Fibroblast of the conjunctiva (primary cell): ENCODE measurements at places on chromosomes 7 and 10.
A peak's percentile ranks its signal among the peaks of the same experiment; 100 is the strongest.

DNA sequence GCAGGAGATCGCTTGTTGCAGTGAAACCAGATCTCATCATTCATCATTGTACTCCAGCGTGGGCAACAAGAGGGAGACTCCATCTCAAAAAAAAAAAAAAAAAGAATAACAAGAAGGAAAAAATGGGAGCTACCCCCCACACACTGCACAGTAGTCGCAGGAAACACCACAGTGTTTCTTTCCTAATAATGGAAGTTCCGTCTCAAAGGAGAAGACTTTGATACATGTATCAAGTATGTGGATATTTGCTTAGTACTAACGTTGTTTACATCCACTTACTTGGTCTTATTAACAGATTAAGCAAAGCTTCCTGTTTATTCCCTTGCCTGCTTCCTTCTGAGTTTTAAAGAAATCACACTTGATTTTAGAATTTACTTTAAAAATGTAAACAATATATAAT lies 22.2 kb downstream of the YAE1 start:
- no peak for DNase-seq

- DNase-seq: no peak
Measured at GRCh38 chr7:155392726-155393570, 65.0 kb upstream of the EN2 start.

GRCh38 chr7:127594490-127594889 lies 954 bp downstream of the FSCN3 start:
- no peak for DNase-seq

DNA sequence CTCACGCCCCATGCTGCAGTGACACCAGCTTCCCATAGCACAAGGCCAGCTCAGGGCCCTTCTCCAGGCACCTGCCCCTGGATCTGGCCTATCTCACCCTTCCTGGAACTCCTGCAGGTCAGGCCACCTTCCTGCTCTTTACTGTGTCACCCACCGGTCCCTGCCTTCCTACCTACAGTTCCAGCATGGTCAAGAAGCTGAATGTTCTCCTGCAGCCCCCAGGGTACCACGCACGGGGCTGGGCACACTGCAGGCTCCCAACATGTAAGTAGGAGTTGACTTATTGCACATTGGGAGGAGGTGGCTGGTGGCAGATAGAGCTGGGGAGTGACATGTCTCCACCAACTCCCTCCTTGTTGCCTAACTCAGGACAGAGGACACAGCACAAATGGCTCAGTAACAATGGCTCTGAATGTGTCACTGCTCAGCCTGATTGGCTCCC lies 14.5 kb downstream of the ITPRIP start:
- DNase-seq: no peak

GRCh38 chr7:155020996-155021395 lies 18.1 kb upstream of the PAXIP1 start:
- DNase-seq: no peak

DNA sequence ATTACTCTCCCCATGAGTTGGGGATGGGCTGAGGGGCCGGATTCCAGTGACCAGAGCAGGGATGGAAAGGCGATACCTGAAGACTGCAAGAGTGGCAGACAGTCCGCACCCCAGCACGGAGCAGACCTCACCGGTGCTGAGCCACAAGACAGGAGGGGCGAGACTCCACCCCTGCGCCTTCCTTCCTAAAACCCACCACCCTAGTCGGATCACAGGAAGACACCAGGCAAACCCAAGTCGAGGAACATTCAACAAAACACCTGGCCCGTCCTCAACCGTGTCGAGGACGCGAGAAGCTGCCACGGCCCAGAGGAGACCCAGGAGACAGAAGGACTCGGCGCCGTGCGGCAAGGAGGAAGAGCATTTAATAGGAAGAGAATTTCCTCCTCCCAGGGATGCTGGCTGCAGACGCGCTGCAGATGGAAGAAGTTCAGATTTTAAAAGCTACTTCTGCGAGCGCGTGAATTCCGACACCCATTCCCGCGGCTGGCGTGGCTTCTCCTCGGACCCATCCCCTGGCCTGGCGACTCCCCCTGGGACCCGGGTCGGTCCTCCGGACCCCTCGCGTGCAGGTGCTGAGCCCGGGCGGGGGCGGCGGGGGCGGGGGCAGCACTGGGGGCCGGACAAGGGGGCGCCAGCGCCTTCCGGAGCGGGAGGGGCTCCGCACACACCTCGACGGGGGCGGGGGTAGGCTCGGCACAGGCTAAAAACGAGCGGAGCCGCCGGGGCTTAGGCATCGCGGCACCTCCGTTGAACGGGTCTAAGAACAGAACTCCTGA lies 563 bp upstream of the UTF1 start:
- DNase-seq: no peak

DNA sequence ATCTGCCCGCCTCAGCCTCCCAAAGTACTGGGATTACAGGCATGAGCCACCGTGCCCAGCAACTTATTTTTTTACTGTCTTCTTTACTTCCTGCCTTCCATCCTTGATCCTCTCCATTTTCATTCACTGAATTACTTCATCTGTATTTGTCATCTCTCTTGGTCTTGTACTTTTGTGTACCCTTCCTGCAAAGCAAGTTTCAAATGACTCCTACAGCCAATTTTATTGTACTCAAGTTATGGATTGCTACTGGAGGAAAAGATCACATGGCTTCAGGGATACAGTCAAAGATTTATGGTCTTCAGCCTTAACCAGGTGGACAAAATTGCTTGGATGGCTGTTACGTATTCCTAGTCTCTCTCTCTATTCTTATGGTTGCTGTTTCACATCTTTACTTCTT lies 22.6 kb downstream of the SEPTIN7 start:
- no peak for DNase-seq

- no peak for DNase-seq
Measured at GRCh38 chr10:100881556-100882213, 31.1 kb upstream of the SLF2 start.

DNA sequence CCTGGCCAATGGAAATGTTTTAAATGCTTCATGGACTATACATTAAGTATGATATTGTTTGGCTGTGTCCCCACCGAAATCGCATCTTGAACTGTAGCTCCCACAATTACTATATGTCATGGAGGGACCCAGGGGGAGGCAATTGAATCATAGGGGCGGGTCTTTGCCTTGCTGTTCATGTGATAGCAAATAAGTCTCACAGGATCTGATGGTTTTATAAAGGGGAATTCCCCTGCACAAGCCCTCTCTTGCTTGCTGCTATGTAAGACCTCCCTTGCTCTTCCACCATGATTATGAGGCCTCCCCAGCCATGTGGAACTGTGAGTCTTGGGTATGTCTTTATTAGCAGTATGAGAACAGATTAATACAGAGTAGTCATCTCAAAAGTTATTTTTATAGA lies 32.4 kb upstream of the GRB10 start:
- no peak for DNase-seq

DNA sequence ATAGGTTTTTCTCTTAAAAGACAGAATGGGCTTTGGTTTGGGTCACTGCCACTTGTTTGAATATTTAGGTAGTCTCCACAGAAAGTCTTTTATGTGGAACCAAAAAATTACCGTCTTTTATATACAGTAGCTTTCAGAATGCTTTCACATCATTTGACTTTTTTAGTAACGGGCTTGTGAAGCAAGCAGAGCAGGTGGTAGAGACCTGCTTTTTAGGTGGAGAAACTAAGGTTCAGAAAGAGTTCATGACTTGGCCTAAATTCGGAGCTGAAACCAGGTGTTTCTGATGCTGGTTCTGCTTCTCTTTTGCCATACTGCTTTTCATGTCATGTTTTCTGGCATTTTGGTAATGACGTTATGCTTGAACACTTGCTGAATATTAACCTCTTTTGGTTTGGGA lies 36.3 kb downstream of the GARS1 start:
- no peak for DNase-seq

DNA sequence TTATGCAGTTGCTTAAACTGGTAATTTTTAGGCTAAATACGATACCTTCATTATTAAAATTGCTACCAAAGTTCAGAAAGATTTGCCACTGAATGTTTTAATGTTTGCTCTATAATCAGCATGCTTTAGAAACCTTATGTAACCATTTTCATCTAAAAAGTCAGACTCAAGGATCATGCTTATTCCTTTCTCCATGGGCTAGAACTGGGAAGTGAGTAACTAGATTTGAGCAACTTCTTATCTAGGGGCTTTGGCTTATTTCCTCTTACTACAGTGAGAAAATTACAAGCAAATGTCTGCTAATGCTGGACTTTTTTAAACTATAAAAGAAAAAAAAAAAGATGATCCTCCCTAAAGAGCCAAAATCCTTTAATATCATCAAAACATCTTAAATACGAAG lies 215.9 kb downstream of the CRPPA start:
- DNase-seq: no peak

- peak; percentile 22 for DNase-seq
Measured at GRCh38 chr7:20440472-20441105, 109.9 kb downstream of the ITGB8 start.

GRCh38 chr7:53744403-53744760 lies 708.9 kb downstream of the POM121L12 start:
- no peak for DNase-seq

DNA sequence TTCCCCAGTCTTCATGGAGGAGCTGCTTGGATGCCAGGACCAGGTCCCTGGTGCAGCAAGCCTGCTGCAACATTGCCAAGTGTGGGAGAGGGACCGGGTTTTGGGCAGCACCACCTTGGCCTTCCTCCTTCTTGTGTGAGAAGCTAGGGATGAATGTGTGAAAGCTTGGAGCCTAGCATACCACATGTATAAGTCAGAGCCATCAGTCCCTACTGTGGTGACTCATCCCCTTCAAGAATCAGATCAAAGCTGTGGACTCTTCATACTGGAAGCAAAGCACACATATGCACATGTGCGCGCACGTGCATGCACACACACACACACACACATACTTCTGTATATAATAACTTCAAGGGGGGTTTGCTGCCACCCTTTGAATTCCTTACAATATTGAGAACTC lies 527.8 kb downstream of the LRMDA start:
- DNase-seq: peak; percentile 39

DNA sequence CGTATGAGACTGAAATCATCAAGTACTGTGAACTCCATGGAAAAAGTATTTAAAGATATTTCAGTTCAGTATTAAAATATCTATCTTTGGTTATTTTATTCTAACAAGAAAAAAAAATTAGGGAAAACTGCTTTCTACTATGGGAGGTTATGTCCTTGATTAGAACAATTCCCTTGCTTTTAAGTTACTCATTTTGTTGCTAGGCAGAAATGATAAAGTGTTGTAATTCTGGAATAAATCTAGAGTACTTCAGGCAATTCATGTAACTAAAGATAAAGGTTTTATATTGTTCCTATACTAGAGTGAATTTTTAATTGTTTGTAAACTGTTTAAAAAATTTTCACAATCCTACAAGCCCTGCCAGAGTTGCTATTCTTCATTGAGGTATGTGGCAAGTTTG lies 92.0 kb downstream of the BBS9 start:
- DNase-seq: no peak

DNA sequence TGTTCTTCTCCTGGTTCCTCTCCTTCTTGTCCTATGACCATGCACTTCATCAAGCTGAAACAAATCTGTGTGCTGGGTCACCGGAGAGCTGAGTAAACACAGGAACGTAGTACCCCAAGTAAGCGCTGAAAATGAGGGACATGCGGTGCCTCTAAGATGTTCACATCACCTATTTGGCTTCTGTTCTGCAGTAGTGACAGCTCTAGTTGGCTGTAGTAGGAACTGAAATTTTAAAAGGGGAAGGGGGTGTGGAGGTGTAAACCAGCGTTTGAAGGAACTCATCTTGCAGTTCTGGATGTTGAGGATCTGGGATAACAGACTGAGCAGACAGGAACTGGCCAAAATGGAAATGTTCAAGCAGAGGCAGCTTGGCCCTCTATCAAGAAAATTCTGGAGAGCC lies 85.2 kb downstream of the WNT2 start:
- no peak for DNase-seq

GRCh38 chr10:102460836-102461186 lies 9.5 kb upstream of the C10orf95 start:
- no peak for DNase-seq

DNA sequence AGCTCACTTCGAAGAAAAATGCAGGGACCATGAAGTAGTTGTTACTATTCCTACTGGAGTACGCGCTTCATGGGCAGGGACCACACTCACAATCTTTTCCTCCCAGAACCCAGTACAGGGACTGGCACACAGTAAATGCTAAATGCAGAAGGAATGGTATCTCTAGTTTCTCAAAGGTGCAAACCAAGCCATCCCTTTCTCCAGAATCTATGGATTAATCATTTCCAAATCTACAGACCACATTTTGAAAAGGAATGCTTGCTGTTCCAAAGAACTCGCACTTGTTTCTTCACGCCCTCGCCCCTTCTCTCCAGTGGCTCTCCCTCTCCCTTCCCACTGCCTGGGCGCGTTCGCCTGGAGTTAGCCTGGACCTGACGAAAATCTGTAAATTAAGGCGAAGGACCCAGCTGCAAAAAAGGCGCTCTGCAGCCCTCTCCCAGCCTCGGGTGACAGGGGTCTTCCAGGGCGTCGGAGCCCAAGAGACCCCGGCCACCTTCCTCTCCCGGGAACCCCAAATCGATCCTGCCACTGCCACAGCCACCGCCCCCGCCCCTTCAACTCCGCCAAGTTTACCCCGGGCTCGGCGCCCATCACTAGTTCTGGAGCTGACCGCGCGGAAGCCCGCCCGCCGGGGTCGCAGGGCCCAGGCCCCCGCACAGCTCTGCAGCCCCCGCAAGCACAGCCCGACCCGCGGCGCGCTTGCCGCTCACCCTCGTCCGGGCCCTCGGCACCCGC lies 527 bp downstream of the PDIA4 start:
- no peak for DNase-seq

DNA sequence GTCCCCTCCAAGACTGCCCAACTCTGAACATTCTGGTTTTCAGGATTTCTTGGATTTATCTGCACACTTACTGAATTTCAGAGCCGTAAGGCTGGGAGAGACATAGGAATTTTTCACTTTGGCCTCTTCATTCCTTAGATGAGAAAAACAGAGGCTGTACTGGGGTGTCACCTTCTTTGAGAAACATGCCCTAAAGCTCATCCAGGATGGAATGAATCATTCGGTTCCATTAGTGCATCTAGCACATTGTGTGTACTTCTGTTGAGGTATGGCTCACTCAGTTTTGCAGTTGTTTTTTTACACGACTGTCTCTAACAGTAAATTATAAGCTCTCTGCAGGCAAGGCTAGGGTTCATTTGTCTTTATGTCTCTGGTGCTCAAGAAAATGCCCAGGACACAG lies 383.4 kb downstream of the GATA3 start:
- DNase-seq: no peak

DNA sequence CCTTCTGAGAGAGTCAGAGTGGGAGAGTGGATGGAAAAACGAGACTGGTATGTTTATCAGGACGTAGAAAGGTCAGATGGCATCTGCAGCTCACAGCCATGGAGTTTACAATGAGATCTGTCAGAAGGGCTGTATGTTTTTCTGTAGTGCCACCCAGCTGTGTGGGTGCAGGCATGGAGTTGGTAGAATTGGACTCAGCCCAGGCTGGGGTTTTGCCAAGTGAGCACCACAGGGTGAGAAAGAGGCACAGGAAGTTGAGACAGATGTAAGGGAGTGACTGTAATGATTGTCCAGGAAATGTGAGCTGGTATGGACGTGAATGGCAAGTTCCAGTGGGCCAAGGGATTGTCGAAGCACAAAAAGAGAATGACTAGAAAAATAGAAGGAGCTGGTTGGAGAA lies 9.1 kb upstream of the ZYX start:
- DNase-seq: no peak

GRCh38 chr7:39688611-39689480 lies 65.5 kb downstream of the RALA start:
- no peak for DNase-seq
